Thymus (tissue), 14 donors: ENCODE measurements at places on chromosomes 11 and 22. TPM values are rescaled to one million over a fixed set of nuclear protein-coding genes. Genes with fewer than 3 reads are reported as not detected.

DNA sequence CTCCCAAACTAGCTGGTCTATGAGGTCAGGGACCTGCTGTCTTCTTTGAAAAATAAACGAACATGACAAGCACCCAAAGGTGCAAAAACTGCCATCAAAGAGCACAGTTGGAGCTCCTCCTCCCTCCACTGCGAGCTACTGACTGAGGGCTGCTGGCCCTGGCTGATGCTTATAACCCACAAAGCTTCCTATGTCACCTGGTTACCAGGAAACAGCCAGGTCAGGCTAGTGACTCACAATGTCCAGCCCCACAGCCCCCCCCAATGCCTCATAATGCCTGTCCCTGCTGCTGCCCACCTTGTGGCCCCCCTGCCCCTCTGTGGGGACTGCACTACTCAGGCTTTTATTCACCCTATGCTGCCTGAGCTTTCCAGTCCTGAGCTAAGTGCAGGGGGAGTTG is at the start of gene DRICH1:
DRICH1 (minus strand) TSS at position 144 of the 400 bp plus-strand sequence. CDS start 298 bp downstream, outside the sequence.
- DNase-seq, result no peak

GRCh38 chr22:20090730-20091240 is 10.7 kb downstream of the DGCR8 start:
- no peak for DNase-seq

The CECR2 gene
- polyA plus RNA-seq, result 0.27 TPM

GRCh38 chr11:100639140-100639539 is 47.9 kb upstream of the ARHGAP42 start:
- DNase-seq, result no peak

- DNase-seq, result no peak
Observed at GRCh38 chr11:44243595-44244343, 66.2 kb downstream of the ALX4 start.

DNA sequence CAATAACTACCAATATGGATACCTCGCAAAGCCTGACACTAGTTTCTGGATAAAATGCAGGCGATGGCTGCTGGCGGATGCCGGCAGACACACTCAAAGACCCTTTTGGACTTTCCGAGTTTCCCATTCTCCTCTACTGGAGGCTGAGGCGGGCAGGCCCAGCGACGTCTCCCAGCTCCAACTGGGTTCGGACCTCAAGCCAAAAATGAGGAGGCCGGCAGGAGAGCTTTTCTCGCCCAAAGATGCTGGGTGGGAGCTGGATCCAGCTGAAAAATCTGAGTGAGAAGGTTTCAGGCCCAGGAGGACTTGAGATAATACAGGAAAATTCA is 428 bp upstream of the FEZ1 start:
- DNase-seq, result no peak

GRCh38 chr11:30451167-30451566 is 128.3 kb downstream of the ARL14EP start:
- no peak for DNase-seq

The MS4A2 gene
- 0.05 TPM for polyA plus RNA-seq

The FAM180B gene
- 0.09 TPM for polyA plus RNA-seq

- no peak for DNase-seq
Observed at GRCh38 chr11:63573881-63574855, 11.0 kb upstream of the PLAAT2 start.

The BTG4 gene
- polyA plus RNA-seq, result 0.25 TPM

The PARVA gene
- 7.8 TPM for polyA plus RNA-seq

DNA sequence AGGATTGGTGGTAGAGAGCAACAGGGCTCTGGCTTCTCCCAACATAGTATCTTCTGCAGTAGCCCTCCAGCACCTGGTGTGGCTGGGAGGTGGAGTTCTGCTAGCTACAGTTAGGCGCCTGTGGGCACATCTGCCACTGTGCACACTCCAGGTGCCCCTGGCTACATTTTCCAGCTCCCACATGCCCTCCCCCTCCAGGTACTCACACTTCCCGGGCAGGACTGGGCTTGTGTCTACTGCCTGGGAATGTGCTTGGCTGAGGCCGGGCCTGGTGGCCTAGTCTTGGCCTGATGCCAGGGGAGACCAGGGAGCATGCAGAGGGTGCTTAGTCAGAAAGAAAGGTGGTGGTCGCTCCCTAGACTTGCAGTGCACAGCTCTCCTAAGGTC is 15.8 kb downstream of the PHLDB1 start:
- DNase-seq, result no peak
